ENCODE measurements at places on chromosomes 3 and 15.

DNA sequence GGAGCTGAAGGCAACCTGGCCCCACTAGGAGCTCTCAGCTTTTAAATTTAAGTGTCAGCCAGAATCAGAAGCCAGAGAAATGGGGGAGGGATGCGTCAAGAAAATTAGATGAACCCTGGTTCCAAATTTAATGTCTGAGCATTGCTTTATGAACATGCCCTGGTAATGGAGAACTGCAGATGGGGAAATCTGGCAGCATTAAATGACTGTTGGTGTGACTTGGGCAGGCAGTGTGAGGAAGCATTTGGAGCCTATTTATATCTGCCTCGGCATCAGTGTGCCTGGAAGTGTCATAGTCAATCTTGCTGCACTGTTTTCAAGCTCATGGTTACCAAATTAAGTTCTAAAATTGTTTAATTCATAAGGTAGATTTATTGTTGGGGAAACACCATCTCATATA lies 29.0 kb downstream of the NME9 start:
- no peak for DNase-seq

GRCh38 chr3:58285334-58285733 lies 20.7 kb upstream of the RPP14 start:
- DNase-seq = no peak

GRCh38 chr3:14353502-14353901 lies 48.9 kb upstream of the SLC6A6 start:
- no peak for DNase-seq

GRCh38 chr3:66469220-66469640 lies 31.6 kb downstream of the LRIG1 start:
- DNase-seq = no peak

DNA sequence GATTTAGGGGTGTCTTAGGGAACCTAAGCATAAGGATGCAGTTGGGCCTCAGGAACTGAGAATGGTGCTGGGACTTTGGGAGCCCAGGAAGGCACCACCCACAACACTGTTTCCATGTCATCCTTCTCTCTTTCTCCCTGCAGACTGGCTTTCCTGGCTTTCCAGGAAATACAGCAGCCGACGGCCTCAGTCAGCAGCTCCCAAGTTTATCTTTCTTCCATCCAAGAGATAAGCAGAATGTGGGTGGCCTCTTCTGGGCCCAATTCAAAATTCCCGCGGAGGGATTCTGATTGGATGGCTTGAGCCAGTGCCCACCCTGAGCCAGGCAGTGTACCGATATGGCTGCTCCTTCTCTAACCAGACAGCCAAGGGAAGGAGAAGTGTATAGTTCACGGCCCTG lies 4.5 kb upstream of the CLN6 start:
- no peak for DNase-seq

DNA sequence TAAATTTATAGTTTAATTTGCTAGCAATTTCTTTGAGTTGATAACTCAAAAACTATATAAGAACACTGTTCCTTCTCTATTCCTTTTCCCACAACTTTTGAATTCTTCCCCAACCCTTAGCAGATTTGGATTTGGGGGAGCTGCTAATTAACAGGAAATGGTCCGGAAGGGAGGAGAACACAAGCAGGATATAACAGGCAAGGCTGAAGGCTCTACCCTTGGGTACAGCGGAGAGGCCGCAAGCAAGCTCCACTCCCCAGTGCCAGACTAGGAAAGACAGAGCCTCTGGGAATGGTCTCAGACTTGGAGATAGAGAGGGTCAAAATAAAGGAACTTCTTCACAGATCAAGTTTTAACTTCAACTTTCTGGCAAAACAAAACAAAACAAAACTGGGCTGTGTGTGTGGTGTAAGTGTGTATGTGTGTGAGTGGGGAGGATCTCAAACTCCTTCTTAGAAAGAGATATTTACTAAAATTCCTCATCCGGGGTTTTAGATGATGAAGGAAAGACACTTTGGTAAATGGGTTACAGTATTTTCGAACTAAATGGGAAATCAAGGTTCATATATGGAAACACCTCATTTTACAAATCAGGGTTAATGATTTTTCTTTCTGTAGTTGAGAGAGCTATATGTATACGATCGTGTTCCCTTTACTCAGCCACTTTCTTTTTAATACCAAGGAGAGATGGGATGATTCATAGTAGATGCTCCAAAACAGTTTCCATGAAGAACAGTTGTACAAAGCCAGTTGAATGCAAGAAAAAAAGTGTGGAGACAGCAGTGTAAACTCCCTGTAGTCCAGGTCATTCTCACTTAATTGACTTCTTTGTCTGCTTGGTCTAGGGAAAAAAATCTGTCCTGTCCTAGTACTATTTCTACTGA lies 161.1 kb downstream of the TP63 start:
- DNase-seq = no peak

DNA sequence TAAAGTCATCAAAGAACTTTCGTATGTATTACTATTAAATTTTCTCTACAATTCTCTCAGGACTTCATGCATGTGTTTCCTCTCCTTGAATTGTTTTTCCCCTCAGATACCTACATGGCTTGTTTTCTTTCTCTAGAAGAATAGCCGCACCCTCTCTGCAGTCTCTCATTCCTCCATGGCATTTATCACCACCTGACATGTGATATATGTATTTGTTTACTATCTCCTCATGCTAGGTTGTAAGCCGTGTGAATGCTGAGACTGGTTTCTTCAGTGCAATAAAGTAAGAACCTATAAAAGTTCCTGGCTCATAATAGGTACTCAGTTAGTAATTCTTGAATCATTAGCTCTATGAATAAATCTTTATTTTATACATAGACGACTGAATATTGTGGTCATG lies 149.2 kb downstream of the CNTN4 start:
- no peak for DNase-seq

- DNase-seq = no peak
These were observed 57.4 kb upstream of the POLR2M start for GRCh38 chr15:57649138-57649537.

GRCh38 chr3:191328962-191329653 lies at the start of gene CCDC50:
Gene CCDC50 (plus strand): TSS chr3:191329394. CDS start chr3:191329675, 281 bp downstream.
- peak; percentile 84 for DNase-seq

DNA sequence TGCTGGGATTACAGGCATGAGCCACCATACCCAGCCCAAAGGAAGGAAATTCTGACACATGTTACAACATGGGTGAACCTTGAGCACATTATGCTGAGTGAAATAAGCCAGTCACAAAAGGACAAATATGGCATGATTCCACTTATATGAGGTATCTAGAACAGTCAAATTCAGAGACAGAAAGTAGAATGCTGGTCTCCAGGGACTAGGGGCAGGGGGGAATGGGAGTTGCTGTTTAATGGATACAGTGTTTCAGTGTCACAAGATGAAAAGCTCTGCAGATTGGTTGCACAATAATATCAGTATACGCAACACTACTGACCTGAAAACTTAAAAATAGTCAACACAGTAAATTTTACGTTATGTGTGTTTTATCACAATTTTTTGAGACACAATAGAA lies 4.1 kb downstream of the SPATA12 start:
- DNase-seq = no peak

GRCh38 chr3:70989174-70989573 lies 594.4 kb downstream of the FOXP1 start:
- DNase-seq = no peak

DNA sequence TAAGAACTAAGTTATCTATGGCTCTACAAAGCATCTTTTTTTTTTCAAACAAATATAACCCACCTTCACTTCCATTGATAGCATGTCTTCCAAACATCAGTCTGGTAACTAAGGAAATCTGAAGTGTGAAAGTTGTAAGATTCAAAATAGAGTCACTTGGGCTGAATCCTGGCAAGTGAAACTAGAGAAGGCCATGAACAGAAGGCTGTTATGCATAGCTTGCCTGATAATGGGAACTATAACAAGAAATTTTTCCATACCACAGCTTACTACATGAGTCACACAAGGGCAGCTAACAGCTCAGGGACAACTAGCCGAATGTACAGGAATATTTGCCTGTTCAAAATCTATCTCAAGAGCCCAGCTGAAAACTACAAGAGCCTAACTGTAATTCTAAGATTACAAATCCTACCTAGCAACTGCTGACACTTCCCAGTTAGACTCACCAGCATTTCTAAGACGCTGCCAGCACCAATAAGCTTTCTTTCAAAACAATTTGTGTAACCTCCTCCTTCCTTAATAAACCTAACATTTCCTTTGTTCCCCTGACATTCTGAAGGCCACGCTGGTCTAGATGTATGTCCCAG lies 1066.5 kb downstream of the PLOD2 start:
- DNase-seq = peak; percentile 47

GRCh38 chr15:31456354-31457060 lies 129.9 kb downstream of the KLF13 start:
- no peak for DNase-seq

DNA sequence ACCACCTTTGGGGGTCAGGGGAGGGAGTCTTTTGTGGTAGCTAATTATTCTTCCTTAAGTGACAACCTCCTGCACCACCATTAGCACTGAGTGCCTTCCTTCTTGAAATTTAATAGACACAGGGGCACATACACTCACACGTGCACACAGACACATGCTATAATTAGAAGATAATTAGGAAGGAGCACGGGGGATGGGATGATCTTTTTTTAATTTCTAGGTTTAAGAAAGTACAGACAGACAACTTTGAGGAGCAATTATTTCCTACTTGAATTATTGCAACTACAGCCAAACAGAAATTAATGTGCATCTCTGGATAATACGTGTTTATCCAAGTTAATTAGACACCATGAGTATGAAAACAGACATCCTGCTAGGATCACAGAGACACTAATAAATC lies 44.8 kb upstream of the GUCA1C start:
- DNase-seq = no peak

GRCh38 chr3:174667386-174667785 lies 191.7 kb upstream of the NAALADL2 start:
- no peak for DNase-seq

DNA sequence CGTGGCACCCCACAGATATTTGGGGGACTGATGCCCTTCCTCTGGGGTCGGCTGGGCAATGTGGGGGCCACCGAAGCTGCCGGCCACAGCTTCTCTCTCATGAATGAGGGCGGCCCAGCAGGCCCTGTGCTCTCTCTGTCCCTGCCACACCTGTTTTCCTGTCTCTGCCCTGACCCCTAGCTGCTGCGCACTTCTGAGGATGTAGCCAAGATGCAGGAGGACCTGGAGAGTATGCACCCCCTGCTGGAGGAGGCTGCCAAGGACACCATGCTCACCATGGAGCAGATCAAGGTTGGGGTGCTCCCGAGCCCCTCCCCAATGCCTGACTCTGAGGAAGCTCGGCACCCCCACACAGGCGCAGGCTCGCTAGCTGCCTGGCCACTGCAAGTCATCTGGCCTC lies 59.7 kb downstream of the SEMA3G start:
- DNase-seq = peak; percentile 35

DNA sequence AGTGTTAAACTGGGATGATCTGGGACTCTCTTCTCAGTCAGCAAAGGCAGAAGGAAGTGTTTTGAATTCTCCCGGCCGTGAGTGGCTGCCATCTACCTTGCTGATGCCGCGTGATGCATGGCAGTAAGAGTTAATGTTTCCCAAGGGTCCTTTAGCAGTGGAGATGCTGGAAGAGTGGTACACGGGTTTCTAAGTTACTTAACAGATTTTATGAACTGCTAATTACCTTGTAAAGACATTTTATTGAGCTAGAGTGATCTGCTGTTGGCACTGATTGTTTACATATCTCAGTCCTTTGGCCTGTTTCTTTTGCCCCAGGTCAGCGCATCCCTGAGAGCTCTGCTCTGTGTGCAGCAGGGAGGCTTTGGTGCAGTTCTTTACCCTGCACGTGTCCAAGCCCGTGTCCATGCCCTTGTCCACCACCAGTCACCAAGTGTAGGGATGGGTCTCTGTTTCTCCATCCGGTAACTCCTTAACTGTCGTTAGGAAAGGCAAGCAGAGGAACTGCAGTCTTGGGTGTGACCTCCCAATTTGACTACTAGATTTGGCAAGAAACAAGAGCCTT lies 172.3 kb downstream of the SLCO3A1 start:
- no peak for DNase-seq

DNA sequence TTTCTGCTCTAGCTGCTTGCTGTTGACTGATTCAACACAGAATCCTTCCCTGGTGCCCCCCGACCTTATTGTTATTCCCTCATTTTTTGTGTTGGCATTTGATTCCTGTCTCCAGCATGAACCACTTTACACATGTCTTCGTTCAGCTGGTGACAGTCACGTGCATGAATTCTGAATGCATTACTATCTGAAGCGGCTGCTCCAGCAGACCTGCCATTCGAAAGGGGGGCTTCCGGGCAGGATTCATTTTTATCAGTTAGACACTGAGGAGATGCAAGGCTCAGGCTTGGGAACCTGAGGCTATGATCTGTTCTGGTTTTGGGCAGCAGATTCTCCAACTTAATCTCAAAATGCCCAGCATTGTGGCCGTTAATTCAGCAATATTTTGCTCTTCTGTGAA lies 336.2 kb downstream of the EPHB1 start:
- no peak for DNase-seq

DNA sequence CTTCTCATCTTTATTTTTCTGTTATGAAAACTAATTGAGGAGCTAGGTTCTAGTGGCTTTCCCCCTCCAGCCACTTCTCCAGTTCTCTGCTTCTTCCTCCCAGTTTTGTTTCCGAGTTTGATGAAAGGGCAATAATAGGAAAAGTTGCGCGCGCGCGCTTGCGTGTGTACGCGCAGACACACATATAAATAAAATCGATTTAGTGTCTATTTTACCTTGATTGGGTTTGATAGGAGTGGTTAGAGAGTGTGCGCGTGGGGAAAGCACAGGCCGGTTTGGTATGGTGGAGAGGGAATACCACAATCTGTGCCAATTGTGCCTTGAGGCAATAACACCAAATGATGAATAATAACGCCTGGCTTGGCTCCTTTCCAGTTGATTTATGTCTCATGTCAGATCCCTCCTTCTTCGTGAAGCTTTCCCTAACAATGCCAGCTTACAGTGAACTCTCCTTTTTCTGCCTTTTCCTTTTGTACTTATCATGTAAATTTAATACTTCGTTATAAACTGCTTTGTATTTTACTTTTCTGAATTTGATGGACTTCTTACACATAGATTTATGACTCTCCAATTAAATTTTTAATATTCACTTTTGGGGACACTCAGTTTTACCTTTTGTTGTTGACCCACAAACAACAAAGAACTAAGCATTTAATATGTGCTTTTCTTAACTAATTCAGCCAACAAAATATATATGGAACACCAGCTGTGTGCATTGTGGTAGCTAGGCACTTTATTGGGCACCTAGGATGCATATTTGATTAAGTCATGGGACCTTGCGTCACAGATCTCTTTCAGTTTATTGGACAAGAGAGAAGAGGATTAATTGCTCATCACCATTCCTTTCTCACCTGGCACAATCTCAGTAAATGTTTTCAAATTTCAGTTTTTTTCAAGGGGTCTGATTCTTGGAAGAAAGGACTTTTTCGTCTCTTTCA lies 1.7 kb downstream of the TIPARP start:
- no peak for DNase-seq

GRCh38 chr3:139653582-139653981 lies 24.2 kb downstream of the NMNAT3 start:
- DNase-seq = no peak

GRCh38 chr3:99846477-99847160 lies 29.0 kb downstream of the CMSS1 start:
- DNase-seq = no peak
